ENCODE measurements at places on chromosomes 3 and 15.

DNA sequence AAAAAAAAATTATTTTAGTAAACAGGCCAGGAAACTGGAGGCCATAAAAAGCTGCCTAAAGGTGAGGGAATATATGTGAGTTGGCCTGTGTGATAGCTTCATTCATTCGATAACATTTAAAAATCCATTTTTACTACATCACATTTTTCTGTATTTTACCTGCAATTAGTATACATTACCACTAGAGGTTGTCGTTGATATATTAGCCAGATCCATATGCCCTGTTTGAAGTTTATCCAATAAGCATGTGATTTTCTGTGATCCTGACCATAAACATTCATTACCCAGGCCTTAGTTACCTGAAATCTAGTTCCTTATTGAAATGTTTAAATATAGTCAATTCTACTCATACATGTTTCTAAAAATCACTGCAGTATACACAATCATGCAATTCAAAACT is 71.4 kb downstream of the ARNT2 start:
- no peak for DNase-seq

DNA sequence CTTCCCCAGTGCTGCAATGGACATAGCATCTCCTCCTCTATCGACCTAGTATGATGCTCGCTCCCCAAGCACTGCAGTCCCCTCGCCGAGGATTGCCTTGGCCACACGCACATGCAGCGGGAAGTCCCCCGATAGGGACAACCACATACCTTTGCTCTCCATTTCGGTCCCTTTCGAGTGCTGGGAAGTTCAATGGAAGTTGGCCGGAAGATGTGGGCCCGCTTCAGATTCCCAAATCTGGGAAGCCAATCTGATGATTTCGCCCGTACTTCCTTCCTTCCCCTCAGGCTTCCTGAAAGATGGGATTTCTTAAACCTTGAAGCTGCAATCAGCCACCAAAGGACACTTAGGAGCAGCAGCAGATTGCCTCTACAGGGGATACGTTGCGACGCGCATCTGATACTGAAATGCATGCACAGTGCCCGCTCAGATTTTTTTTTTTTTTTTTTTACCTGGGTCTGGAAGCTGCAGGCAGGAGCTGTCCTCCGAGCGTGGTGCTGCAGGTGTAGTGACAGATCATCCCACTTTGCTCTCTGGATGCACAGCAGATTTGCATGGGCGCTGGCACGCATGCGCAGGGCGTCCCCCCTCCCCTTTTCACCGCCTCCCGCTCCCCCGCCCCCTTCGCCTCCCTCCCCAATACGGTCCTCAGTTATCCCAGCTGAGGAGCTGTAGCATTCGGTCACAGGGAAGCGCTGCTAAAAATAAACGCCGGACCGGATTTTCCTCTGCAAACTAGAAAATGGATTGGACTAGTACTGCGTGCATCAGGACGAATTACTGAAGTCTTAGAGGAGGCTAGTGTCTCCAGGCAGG is at the start of gene FGF12:
FGF12 (minus strand) TSS at position 510 of the 816 bp plus-strand sequence.
- no peak for DNase-seq

- no peak for DNase-seq
Observed at GRCh38 chr3:52193065-52193464, 4.9 kb upstream of the ALAS1 start.

DNA sequence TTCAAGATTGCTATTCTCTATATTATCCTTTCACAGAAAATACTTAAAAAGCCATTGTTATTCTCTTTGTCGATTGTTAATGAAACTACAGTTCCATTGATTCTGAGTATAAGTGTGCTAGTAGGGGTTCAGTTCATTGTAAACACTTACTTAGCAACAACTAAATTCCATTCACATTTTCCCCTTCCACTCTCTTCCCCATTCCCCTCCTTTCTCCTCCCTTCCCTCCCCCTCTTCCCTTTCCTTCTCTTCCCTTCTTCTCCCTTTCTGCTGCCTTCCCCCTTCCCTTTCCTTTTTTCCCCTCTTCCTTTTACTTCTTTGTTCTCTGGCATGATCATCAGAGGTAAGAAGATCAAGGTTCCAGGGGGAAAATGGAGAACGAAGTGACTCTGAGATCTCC is 21.3 kb upstream of the RIOX2 start:
- DNase-seq, result no peak

DNA sequence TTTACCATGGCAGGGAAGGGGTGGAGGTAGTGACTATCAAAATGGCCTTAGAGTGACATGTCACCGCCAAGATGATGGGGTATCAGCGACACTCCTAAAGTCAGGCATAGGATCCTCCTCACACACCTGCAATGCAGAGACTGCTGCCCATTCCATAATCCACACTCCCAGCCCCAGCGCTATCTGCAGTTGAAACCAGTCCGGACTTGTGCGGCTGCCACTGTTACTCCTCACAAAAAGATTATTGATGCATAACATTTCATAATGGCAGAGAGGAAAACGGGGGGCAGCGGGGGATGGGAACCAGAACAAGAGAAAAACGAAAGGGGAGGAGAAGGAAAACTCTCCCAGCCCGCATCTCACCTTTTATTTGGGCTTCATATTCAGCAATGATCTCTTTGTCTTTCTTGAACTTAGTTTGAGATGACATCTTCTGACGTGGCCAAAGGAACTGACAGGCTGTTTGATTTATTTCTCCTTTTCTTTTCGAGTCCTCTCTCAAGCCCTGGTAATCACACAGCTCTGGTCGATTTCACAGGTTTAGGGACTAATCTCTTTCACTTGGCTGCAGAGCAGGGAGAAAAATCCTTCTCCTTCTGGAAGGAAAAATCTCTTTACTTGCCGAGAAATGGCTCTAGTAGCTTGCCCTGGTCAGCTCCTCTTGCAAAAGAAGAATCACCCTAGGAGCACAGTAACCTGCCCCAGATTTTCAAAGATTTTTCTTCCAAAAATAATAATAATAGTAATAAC is 749 bp downstream of the SRGAP3 start:
- DNase-seq, result no peak

- no peak for DNase-seq
Observed at GRCh38 chr3:126665959-126666657, 11.2 kb upstream of the TXNRD3 start.

DNA sequence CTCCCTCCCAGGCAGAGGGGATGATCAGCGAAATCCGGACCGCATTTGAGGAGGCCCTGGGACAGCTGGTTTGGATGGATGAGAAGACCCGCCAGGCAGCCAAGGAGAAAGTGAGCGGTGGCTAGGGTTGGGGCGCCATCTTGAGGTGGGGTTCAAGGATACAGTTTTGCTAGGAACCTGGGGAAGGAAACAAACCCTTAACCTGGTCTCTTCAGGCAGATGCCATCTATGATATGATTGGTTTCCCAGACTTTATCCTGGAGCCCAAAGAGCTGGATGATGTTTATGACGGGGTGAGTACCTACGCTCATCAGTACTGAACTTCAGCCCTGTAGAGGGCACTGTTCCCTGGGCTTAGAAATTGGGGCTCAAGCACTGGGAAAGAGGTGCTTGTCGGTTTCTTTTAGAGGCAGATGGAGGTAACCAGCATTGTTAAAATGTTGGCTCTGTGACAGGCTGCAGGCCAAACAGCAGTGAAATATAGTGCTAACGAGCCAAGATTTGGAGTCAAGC is 9.6 kb upstream of the PSMD2 start:
- DNase-seq, result peak; percentile 28

DNA sequence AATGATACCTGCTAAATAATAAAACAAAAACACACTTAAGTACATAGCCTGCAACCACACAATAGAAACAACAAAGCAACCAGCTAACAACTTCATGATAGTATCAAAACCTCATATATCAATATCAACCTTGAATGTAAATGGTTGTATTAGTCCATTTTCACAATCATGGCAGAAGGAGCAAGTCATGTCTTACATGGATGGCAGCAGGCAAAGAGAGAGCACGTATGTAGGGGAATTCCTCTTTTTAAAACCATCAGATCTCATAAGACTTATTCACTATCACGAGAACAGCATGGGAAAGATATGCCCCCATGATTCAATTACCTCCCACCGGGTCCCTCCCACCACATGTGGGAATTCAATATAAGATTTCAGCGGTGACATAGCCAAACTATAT is 44.5 kb upstream of the PTX3 start:
- DNase-seq, result no peak

DNA sequence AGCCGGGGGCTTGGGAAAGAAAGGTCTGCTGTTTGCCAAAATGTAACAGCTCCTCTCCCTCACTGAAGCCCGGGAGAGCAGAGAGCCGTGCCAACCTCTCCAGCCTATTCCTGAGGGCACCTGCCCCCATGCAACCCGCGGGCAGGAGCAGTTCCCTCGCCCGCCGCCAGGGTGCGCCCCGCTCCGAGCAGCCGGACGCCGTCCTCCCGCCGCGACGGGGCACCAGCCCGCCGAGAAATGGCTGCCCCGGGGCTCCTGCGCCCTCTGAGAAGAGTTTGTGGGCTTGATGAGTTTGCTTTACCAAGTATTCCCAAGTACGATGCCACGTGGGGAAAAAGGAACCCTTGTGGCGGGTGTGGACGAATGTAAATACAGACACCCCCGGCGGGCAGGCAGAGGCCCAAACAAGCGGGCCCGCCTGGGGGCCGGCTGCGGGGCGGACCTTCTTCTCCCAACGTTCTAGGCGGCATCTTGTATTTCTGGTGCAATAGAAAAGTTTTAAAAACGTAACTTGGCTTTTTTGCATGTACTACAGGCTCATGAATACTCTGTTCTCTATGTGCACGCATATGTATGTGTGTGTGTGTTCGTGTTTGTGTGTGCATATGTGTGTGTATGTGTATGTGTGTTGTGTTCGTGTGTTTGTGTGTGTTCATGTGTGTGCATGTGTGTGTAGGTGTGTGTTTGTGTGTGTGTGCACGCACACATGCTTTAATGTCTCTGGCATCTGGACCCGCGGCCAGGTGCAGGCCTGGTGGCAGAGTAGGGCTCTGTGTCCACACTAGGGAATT is 162.9 kb downstream of the CHSY1 start:
- peak; percentile 58 for DNase-seq

- DNase-seq, result no peak
Observed at GRCh38 chr3:72614394-72615074, 233.7 kb downstream of the SHQ1 start.

GRCh38 chr15:57235873-57236272 is 140.4 kb upstream of the CGNL1 start:
- DNase-seq, result no peak

DNA sequence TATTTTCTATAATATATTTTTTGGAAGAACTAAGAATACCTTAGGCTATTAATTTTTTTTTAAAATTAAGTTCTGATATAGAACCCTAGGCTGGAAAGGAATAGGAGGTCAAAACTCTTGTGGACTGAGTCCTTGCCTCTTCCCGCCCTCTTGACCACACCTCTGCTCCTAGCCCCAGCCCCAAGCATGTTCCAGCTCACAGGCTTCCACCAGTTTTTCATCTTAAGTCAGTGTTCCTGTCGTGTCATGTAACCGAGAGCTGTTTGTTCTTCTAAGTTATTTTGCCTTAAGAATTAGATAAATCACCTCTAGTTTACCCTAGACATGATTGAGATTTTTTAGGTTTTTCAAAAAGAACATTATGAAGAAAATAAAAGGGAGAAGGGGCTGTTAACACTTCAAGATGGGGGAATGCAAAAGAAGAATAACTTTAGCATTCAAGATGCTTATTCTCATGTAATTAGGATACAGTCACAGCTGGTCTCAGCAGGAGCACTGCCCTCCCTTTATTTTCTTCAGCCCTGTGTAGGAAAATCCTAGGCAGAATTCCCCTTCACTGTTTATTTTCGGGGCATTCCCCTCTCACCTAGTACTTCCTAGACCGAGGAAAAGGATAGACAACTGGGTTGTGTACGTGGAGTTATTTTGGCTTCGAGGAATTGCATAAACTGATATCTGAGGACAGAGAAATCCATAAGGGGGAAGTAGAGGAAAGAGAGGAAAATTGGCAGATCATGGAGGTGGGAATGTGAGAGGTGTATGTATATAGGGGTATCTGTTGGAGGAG is 110.2 kb downstream of the CMSS1 start:
- DNase-seq, result no peak

GRCh38 chr3:24751020-24751419 is 256.4 kb upstream of the THRB start:
- no peak for DNase-seq

GRCh38 chr15:93036951-93037819 is 51.8 kb downstream of the RGMA start:
- DNase-seq, result no peak

- no peak for DNase-seq
Observed at GRCh38 chr15:100714749-100715342, 112.5 kb downstream of the ASB7 start.

GRCh38 chr3:179108086-179108485 is 36.5 kb upstream of the ZMAT3 start:
- DNase-seq, result no peak

DNA sequence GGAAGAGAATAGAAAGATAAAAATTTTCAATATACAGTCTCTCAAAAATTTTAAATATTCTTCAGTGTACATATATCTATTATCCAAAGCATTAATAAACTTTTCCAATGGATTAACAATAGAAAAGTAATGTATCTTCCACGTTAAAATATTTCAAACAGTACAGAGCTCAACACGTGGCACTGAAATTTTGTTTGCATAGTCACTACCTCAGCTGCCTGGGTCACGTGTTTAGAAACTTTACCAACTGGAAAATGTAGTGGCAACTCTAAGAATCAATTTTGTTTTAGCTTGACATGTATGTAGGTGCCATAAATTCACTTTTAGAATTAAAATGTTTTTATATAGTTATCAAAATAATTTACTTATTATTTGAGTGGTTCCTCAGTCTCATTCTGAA is 85.3 kb downstream of the CNTN3 start:
- DNase-seq, result no peak

DNA sequence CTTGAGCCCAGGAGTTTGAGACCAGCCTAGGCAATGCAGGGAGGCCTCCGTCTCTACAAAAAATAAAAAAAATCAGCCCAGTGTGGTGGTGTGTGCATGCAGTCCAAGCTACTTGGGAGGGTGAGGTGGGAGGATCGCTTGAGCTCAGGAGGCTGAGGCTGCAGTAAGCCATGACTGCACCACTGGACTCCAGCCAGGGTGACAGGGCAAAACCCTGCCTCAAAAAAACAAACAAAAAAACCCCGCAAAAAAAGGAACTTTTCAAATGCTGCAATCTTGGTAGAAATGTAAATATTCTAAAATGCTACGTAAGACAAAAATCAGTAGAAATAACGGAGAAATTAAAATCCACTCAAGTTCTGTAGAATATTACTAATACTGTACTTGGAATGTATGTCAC is 108.1 kb upstream of the MELTF start:
- no peak for DNase-seq

Data from activated CD4-positive, CD25-positive, alpha-beta regulatory T cell treated with anti-CD3 and anti-CD28 coated beads, Interleukin-2, amount 50 U/mL, for 16 hours (primary cell).